ENCODE measurements at places on chromosomes 16 and 17. TPM values are rescaled to one million over a fixed set of nuclear protein-coding genes. Genes with fewer than 3 reads are reported as not detected.

The MRPL58 gene
- total RNA-seq, result 27.2 TPM

The ENPP7 gene
- not detected for total RNA-seq

The CTF1 gene
- total RNA-seq, result 1.6 TPM

The FAM117A gene
- total RNA-seq, result 6.3 TPM

- DNase-seq, result peak; percentile 79
Measured at GRCh38 chr16:4846503-4846900, 586 bp downstream of the GLYR1 start.

DNA sequence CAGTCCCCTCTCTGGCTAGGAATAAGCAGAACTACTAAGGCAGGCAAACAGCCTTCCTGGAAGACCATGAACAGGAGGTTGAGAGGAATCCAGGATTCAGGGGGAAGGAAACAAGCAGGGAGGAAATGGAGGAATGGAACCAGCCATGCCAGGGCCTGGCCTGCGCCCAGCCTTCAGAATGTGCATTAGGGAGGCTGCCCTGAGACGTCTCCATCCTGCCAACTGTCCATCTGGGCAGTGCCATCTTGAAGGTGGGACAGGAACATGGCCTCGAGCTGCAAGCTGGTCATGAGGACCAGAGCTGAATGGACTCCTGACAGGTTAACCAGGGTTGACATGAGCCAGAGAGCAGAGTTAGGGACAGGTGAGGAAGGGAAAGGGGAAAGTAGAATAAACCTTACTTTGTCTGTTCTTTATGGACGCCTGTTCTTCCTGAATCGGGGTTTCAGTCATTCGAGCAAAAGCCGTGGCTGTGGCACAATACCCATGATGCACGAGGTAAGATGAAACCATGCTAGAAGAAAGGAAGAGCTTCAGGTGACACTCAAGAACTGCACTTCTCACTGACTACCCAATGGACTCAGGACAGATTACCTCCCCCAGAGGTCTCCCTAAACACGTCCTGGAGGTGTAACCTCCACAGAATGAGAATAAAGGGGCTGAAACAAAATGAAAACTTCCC, 12.1 kb upstream of the GFOD2 start:
- DNase-seq, result no peak

The TP53TG3F gene
- not detected for total RNA-seq

The GRAPL gene
- total RNA-seq, result 0.35 TPM

The JPT2 gene
- 123 TPM for total RNA-seq

The CTRB2 gene
- not detected for total RNA-seq

DNA sequence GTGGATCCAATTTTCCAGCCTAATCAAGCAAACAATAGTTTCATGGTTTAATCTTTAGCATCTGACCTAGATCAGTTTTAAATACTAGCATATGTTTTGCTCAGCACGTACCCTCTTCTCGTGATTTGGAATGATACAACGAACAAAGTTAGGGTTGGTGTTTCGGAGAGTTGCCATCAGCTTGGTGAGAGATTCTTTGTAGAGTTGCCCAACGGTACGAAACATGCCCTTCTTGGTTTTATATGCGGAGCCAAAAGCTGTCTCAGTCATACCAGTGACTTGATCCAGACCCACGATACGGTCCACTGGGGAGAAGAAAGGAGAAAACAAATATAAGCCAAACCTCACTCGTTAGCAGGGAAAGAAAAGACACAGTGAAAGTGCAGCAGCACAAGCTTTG, 85.3 kb downstream of the NDEL1 start:
- no peak for DNase-seq

- no peak for DNase-seq
Measured at GRCh38 chr17:14211801-14212200, 24.9 kb downstream of the CDRT15 start.

The C16orf86 gene
- total RNA-seq, result 1.1 TPM

DNA sequence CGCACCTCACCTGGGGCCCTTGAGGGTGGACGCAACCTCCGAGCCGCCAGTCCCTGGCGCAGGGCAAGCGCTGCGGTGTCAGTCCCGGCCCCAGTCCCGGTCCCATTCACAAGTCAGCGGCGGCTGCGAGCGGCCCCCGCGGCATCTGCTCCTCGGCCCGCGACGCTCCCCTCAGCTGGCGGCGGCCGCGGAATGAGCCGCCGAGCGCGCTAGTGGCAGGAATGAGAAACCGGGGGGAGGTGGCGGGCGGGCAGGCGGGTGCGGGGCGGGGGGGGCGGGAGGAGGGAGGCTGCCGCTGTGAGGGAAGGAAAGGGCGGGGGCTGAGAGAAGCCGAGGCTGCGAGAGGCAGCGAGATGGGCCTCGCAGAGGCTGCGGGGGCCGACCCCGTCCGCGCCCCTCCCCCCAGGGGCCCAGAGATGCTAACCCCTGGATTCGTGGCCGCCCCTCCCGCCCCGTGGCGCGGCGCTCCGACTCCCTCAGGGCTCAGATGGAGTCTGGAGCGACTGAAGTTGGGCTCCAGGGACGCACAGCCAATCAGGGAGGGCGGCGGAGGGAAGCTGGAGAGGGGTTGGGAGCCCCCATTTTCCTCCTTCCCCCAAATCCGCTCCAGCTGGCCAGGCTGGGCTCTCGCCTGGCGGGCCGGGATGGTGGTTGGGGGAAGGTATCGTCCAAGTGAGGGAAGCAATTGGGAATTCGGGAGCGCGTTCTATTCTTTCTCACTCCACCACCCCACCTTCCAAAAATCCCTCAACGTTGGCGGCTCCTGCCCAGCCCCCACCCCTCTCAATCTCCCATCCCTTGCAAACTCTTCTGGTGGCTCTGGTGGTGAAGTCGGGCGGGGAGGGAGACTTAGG, at the start of gene CDH11:
Gene CDH11, minus strand, starts transcription at position 194 of the 854 bp plus-strand sequence. CDS start 117,194 bp downstream, outside the sequence.
- DNase-seq, result peak; percentile 37

DNA sequence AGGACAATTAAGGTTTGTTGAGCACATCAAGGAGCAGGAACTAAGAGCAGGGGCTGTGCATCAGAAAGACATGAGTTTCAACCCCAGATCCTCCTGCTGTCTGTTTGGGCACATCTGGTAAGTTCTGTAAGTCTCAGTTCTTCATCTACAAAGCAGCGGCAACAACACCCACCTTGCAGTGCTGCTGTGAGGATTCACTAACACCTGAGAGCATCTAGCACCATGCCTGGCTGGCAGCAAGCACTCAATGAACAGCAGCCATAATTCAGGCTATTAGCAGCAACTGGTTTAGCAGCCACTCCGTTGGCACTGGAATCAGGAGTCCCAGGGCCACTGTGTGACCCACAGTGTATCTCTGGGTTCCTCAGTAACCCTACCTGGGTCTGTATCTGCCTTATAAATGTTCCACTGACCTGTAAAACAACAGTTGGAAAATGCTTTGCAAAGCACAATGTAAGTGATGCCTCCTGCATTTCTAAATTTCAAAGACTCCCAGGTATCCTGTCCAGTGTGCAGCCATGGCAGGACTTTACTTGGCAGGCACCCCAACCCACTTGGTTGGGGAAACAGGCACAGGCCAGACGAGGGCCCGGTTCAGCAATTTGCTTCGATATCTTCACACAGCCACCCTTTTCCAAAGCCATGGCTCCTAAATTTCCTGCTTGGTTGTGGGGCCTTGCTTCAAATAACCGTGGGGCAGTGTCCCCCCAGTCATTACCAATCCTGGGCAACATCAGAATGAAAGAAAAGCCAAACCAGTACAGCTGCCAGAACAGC, 4.2 kb downstream of the ST3GAL2 start:
- no peak for DNase-seq

The NPIPA8 gene
- total RNA-seq, result 1.2 TPM

The ZNF469 gene
- 0.17 TPM for total RNA-seq

DNA sequence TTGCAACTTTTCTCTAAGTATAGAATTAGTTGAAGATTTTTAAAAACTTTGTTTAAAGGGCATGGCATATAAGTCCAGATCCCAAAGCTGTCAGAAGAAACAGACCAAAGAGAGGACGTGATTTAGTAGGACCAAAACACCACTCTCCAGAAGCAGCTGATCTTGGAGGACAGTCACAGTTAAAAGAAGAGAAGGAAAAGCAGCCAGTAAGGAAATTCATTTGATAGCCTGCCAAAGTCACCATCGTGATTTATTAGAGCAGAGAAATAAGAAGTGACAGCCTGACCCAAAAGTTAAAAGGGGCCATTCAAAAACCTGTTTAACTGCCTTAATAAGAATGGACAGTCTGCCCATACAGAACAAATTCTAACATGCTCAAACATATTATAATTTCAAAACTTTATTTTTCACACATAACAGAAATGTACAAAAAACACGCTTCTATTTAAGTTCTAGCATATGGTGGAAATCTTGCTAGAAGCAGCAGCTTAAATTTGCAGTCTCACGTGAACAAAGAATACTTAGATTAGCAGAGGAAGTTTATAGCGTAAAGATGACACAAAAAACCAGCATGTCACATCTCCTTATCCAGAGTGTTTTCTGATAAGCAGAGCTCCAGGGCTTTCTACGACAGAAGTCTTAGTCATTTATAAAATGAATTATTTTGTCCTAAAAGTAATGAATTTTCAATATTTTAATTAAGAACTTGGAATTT, 37.2 kb downstream of the TXNDC11 start:
- DNase-seq, result no peak

All from colonic mucosa (tissue), 4 donors.